Iris pigment epithelial cell (primary cell): ENCODE measurements at places on chromosomes 5 and 9.

GRCh38 chr9:1051584-1052275 is 1.6 kb downstream of the DMRT2 start:
- DNase-seq: no peak

- DNase-seq: no peak
These were observed 38.7 kb downstream of the F2R start for GRCh38 chr5:76754668-76755078.

- DNase-seq: no peak
These were observed 653.0 kb upstream of the MEF2C start for GRCh38 chr5:89536020-89536419.

DNA sequence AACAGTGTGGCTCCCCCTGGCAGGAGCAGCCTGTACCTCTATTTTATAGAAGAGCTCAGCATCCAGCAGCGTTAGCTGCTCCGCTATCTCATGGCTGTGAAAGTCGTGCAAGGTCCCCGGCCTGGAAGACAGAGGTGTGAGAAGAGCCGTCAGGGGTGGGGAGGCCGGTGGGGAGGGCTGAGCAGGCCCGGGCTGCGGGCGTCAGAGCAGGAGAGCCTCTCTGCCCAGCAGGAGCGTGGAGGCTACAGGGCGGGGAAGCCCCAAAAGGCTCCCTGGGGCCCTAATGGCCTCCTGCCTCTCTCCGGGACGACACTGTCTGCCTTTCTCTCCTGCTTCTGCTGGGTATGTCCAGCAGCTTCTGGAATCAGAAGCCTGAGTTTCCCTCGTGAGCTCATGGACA is 42.6 kb downstream of the PRRT1B start:
- no peak for DNase-seq

GRCh38 chr9:132372177-132373095 is 17.6 kb upstream of the SETX start:
- peak; percentile 55 for DNase-seq

GRCh38 chr5:176454724-176455394 is 6.7 kb downstream of the FAF2 start:
- DNase-seq: no peak

DNA sequence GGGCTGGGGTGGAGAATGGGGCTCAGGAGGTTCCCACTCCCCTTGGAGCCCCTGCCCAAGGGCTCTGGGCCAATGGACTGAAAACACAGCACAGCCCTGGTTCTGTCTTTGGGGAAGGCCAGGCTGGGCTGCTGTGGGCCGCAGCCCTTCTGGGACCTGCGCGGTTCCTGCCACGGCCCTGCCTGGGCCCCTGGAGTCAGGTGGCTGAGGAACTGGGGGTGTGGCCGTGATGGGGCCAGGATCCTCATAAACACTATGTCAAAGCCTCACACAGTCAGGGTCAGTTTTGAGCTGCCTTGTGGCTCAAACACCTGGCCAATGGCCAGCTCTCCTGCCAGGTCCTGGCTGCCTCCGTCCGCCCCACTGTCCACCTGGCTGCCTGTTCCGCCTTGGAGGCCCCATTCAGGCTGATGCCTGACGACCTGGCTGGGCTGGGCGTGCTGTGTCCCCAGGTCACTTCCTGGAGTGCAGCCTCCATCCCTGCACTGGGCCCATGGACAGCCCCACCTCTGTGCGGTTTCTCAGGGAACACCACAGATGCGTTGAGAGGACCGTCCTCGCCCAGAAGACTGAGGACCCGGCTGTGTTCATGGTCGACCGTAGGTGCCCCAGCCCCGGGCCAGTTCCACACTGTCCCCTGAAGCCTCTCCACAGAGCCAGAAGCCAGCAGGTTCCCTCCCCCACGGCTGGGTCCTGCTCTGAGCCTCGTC is 27.5 kb downstream of the PAEP start:
- no peak for DNase-seq

DNA sequence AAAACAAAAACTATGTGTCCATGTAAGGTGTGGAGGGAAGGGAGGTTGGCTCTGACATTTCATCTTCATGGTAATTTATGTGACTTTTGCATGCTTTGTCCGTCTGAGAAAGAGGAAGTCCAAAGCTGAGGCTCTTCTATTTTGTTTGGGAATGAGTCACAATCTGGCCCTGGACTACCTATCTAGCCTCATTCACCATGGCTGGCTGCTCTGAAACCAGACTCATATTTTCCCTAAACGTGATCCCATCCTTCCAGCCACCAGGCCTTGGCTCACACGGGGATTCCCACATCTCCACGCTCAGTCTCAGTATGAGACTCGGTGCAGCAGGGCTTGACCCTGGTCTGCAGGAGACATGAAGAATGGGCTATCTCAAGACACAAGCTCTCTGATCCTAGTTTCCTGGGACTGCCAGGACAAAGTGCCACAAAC is 672.8 kb downstream of the ACTL7B start:
- peak; percentile 19 for DNase-seq
